ENCODE measurements at places on chromosomes 11 and 22.

DNA sequence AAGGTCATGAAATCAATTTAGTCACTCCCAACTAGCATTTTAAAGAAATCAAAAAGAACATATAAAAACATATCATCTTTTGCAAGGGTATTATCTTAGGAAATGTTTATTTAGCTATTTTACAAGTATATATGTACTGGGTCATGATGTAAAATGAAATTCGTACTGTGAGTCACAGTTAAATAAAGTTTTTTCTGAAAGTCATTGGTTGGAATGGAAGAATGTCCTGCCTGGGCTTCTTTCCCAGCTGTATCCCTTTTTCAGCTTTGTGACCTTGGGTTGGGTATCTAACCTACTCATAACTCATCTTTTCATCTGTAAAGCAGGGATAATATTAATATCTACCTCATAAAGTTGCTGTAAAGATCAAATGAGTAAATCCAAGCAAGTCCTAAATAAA is 15.7 kb downstream of the FDX1 start:
- DNase-seq, result no peak

DNA sequence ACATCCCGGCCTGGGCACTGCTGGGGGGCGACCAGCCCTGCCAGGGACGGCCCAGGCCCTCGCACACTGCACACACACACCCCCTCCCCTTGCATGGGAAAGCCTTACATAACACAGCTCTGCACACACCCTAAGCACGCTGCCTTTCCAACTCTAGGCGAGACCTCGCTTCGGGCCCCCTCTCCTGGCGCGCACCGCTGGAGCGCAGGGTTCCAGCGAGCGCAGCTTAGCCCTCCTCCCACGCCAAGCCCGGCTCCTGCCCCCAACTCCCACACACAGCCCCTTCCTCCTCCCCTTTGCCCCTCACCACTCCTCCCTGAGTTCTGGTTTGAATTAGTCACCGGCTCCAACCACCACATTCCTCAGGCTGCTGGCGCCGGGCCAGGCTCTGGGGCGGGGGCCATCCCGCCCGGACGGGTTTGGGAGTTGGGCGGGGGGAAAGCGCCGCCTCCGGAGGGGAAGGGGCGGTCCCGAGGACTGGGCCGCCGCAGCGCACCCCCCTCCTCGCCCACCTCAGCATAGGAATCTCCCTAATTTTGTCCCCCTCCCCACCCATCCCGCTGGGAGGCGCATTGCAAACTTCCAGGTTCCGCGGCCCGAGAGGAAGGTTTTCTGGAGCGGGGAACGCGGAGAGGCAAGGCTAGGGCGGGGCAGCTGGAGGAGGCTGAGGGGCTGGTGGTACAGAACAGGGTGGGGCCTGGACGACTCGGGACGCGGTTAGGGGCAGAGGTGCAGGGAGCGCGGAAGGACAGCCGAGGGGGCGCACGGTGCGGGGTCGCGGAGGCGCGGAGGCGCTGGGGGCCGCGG is 966 bp downstream of the AHNAK start:
- peak; percentile 94 for DNase-seq

DNA sequence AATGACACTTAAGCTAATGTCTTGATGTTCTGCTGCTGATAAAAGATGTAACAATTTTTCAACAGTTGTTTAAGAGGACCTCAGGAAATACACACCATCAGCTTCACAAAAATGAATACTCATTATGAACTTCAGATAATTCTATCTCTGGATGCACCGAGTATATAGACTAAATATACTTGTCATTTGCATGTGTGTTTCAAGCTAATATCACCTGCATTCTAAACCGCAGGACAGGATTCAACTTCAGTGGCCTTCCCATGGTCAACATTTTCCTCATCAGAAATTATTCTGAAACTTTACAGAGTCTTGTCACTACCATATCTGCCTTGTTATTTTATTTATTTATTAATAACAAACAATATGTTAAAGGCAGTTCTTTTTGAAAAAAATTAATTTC is 717.0 kb upstream of the CCDC179 start:
- DNase-seq, result no peak

DNA sequence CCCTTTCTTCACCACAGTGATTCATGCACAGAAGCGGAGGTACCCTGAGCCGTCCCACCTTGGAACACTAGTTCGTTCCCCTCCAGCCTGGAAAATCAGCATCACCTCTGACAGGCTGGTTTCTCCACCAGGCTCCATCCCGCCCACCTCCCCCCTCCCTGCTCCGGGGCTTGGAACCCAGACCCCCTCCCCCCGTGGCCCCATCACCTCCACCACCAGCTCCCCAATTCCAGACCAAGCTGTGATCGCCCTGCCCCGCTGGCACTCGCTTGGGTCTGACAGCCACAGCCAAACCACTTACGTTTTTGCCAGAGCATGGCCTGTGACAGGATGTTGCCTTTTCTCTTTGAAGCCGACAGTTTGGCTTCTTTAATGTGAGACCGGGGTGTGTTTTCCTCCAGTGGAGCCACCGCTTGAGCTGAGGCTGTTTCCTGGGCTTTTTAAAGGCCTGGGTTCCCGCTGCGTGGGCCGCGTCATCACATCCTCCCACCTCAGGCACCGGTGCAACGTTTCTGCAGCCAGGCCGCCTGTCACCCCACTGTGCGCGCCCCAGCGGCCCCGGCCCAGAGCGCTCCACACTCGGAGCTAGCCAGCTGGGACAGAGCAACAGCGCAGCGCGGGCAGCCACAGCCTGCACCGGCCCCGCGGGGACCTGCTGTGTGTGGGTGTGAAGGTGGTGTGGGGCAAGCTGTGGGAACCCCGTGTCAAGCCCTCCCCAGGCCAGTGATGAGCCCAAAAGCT is at the start of gene POU2AF1:
Gene POU2AF1, minus strand, starts transcription at position 415 of the 741 bp plus-strand sequence. Its CDS starts 98 bp downstream, at position 317.
- DNase-seq, result peak; percentile 28

GRCh38 chr22:48695731-48696305 is 1131.9 kb downstream of the BRD1 start:
- DNase-seq, result no peak

GRCh38 chr11:94201004-94201465 is 72.4 kb downstream of the PANX1 start:
- peak; percentile 60 for DNase-seq

- DNase-seq, result no peak
Measured at GRCh38 chr22:44220727-44221680, 40.3 kb downstream of the PARVG start.

DNA sequence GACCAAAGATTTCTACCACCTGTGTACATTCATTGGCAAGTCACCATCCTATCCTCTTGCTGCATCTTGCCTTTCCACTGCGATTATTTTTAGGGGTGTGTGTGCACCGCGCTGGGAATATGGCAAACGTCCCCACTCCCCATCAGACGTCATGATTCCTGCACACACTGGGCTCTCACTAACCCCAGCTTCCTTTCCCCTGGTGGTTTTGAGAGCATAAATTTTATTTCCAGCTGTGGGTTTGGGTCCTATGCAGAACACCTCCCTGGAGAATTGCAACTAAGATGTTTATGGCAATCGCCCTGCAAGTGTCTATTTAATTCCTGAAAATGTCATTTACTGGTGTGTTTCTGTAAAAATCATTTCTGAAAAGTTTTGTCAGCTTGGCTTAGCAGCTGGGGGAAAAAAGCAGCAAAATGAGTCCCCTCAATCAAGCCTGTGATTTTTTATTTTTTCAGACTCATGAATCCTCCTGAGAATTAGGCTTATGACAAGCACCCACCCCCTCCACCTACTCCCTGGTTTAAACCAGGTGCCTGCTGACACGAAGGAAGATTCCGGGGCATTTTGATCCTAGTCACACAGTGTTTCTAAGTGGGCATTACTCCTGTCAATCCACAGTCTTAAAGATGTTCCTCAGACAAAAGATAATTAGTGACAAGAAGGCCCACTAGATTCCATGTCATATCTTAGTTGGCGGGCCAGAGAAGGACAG is 23.8 kb downstream of the UPB1 start:
- DNase-seq, result no peak

DNA sequence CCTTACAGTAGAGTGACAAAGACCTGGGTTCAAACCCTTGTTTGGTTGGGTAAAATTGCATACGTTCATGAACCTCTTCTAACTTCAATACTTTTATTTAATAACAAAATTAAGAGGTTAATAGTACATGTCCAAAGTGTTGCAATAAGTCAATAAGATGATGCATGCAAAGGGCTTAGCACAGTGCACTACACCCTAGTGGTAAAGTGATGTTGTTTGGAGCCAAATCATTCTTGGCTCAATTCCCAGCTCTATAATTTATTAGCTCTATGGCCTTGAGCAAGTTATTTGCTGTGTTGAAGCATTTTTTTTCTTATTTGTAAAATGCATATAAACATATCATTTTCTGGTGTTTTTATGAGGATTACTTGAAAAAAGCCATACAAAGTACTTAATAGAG is 945.3 kb downstream of the LRRC4C start:
- DNase-seq, result no peak

- DNase-seq, result peak; percentile 61
Measured at GRCh38 chr22:29710922-29711593, 8.7 kb upstream of the CABP7 start.

GRCh38 chr11:721247-721740 is 15.3 kb downstream of the EPS8L2 start:
- no peak for DNase-seq

GRCh38 chr11:85961930-85962363 is 106.8 kb downstream of the CCDC83 start:
- DNase-seq, result no peak

DNA sequence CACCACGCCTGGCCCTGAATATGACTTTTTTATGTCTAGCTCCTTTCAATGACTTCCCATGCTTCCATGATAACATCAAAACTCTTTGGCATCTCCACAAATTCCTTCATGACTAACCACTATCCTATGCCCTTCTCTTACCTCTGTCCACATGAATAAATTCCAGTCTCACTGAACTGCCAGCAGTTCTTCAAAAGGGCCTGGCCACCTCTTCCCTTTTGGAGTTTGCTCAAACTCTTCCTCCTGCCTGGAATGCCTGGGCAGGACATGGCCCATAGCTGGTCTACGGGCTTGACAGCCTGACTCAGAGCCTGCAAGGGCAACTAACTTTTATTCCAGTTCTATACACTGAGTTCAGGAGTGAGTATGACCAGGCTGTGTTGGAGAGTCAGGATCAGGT is 41.8 kb upstream of the ZBTB16 start:
- no peak for DNase-seq

- no peak for DNase-seq
Measured at GRCh38 chr22:42287174-42287890, 16.9 kb upstream of the TCF20 start.

GRCh38 chr11:113603277-113604059 is 102.6 kb downstream of the TMPRSS5 start:
- no peak for DNase-seq

- DNase-seq, result no peak
Measured at GRCh38 chr22:27679693-27680488, 121.7 kb downstream of the MN1 start.

GRCh38 chr11:124207102-124207792 is 24.1 kb downstream of the OR10D3 start:
- DNase-seq, result no peak

DNA sequence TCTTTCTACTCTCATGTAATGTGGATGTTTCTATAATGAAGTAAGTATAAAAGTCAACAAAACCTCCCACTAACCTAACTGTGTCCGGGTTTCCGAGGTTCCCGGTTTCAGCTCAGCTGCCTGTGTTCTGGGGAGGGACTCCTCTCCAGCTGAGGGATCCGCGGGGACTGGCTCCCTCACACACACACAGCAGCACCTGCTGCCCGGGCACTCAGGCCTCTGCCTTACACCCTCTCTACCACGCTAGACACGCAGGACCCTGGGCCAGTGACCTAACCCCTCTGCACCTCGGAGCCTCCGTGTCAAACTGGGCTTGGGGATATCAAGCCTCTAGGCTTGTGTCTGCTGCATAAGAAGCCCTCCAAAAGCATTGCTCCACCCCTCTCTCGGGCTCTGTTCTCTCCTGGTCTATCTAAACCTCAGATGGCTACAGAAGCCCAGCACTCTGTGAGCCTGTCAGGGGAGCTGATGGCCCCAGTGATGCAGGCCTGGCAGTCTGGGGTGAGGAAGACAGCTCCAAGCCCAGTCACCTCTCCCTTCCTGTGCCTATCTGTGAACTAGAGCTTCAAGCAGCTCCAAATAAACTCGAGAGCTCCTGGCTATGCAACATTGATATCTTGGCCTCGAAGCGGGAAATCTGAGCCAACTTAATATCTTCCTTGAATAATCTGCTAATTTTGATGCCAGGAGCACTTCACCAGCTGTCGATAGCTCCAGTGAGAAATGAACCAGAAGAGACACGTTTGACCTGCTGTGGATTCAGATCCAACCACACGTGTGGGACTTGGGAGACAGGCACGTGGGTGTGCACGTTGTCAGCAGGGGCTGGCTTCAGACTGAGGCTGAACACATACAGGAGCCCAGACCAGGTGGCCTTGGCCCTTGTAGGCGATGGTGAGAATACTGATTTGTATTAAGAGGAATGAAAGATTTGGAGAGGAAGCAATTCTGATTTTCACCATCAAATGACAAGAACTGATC is 232.7 kb upstream of the B3GAT1 start:
- DNase-seq, result no peak

- DNase-seq, result no peak
Measured at GRCh38 chr22:49570032-49570848, 257.4 kb downstream of the BRD1 start.

DNA sequence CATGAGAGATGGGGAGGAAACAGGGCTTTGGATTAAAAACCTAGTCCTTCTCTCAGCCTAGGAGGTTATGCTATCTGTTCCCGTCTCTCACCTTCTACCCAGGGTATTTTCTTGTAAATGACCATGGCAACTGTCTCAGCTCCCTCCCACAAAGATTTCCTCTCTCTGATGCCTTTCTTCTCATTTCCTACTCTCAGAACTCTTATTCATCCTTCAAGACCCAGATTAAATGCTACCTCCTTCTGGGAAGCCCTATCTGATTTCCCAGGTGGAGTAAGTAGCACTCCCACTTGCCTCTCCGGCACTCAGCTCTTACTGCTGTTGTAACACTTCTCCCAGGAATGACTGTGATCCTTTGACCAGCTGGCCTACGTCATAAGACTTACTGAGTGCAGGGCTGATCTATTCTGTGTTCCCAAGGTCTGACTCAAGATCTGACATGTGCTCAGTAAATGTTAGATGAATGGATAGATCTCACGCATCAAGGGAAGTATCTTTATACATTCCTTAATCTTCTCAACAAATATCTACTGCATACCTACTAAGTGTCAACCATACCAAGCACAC is 175.0 kb downstream of the TENM4 start:
- DNase-seq, result peak; percentile 27

DNA sequence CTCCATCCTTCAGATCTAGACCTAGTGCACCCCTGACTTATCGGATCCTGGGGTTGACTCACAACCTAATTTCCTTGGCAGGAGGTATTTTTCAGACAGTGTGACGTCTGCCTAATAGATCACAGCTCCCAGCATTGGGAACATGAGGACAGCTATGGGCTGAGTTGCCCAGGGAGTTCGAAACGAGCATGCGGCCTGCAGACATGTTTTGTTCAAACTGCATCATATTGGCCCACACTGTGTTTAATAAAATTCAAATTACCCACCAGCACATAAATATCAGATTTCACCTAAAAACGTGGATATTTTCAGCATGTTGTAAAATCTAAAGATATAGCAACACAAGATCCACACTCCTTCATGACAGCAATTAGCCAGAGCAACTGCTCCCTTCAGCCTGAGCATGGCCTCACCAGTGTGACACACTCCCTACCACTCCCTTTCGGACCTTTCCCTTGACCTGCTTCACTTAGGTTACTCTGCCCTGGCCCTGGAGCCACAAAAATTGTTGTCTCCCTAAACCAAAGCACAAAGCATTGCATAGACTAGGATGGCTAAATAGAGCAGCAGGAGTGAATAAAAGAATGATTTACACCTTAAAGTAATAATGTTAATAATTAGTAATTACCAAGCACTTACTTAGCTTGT is 53.6 kb upstream of the USP47 start:
- no peak for DNase-seq

GRCh38 chr11:120540744-120541465 is 29.4 kb downstream of the GRIK4 start:
- no peak for DNase-seq

Measured in AG08396 (cell line).